Activated T-helper 1 cell treated with Interleukin-2 at 50 U/mL for 16 hours (primary cell): ENCODE measurements at places on chromosomes 1 and 21.

GRCh38 chr1:170262276-170262939, 116.6 kb downstream of the NTMT2 start:
- DNase-seq, result no peak

- no peak for DNase-seq
Observed at GRCh38 chr1:171877701-171878100, 36.4 kb downstream of the DNM3 start.

DNA sequence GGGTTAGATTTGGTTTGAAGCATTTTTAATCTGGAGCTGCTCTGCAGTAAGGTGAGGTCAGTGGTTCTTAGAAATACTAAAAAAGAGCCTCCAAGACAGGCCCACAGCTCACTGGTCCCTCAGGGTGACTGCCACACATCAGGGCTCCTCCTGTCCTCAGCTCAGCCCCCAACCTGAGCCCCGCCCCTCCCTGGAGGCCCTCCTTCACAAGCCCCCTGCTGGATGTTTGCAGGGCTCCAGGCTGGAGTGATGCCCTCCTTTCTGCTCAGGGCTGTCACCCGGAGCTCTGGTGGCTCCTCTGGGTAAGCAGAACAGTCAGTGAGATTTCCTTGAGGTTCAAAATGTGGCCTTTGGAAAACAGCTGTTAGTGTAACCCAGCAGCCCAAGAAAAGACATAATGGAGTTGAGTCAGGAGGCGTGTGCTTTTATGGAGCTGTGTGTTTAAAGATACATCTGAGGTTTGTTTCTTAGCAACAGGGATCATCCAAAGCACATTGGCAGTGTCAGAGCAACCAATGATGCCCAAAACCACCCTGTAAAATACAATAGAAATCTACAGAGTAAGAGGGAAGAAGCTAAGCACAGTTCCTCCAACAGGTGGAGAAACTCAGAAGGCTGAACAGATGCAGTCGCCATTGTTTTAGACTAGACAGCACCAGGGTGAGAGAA, 21.4 kb downstream of the STUM start:
- no peak for DNase-seq

- DNase-seq, result no peak
Observed at GRCh38 chr1:245301162-245301580, 146.4 kb downstream of the KIF26B start.

GRCh38 chr1:17886386-17886785, 131.3 kb downstream of the ACTL8 start:
- DNase-seq, result no peak

GRCh38 chr21:31514598-31514997, 144.9 kb upstream of the SOD1 start:
- no peak for DNase-seq

- DNase-seq, result no peak
Observed at GRCh38 chr1:219987325-219987724, 59.0 kb upstream of the SLC30A10 start.

- no peak for DNase-seq
Observed at GRCh38 chr1:160096274-160097116, 1.9 kb downstream of the IGSF8 start.

GRCh38 chr1:229328598-229329362, 14.1 kb downstream of the CCSAP start:
- no peak for DNase-seq

DNA sequence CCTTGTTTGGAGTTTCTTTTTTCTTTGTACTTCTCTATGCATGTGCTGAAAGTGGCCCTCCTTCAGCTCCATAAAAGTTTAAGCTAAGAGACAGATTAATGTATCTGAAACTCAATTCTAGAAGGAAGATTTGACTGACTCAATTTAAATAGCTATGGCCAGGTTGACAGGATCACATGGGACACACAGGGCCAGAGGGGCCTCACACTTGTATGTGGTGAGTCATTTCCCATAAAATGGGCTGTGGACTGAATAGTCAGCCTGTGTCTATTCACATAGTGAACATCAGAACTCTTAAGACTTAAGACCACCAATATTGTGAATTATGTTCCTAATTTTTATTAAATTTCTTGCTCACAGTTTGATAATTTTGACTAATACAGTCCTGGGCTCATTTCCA, 45.7 kb upstream of the DEPDC1 start:
- DNase-seq, result no peak

GRCh38 chr1:2533365-2533764, 3.3 kb upstream of the HES5 start:
- no peak for DNase-seq

- no peak for DNase-seq
Observed at GRCh38 chr21:37896788-37897187, 19.5 kb downstream of the KCNJ6 start.

DNA sequence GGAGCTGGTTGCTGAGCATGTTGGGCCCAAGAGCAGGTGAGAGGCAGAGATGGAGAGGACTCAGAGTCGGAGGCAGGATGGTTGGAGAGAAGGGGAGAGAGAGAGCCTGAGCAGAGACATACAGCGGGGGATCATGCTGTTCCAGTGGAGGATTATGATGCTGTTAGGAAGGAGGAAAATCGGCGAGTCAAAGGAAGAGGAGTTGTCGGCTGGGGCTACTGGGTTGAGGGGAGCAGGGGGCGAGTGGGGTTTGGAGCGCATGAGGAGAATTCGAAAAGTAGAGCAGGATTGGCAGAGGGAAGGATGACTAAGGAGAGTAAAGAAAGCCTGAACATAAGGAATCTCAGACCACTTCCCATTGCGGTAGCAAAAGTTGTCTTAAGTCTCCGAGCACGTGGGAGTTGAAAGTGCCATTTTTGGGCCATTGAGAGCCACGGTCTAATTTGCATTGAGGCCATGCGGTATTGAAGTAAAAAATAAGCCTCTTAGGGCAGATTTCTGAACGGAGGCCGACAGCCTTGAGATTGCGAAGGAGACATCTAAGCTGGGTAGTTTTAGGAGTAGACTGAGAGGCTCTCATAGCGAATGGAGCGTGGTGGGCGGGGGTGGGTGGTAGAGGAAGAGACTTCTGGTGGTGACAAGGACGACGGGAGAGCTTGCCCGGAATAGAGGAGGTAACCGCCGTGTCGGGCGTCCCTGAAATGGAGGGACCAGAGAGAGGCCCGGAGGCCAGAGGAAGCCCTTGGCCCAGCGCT, 140.4 kb upstream of the ETV3 start:
- no peak for DNase-seq

GRCh38 chr1:150233359-150234308, 2.3 kb downstream of the ANP32E start:
- no peak for DNase-seq

DNA sequence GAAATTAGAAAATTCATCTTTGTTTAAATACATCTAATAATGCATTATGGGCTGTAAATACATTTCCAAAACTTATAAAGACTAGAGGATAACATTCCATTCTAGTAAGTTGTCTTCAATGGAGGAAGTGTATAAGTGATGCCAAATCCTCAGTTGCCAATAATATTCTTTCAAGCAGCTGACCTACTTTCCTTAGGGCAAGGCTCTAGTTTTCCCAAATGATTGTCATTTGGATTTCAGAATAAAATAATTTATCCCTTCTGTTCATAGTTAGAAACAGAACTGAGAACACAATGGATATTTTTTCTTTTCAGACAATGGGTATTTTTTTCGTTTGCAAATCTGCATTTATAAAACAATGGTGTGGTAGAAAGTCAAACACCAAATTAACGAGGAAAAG, 354.9 kb upstream of the ADAMTS5 start:
- no peak for DNase-seq
